Bronchial epithelial cell (primary cell): ENCODE measurements at places on chromosomes 7 and 10. TPM values are rescaled to one million over a fixed set of nuclear protein-coding genes. Genes with fewer than 3 reads are reported as not detected.

GRCh38 chr10:5937016-5937415 lies 40.3 kb downstream of the IL15RA start:
- no peak for DNase-seq

DNA sequence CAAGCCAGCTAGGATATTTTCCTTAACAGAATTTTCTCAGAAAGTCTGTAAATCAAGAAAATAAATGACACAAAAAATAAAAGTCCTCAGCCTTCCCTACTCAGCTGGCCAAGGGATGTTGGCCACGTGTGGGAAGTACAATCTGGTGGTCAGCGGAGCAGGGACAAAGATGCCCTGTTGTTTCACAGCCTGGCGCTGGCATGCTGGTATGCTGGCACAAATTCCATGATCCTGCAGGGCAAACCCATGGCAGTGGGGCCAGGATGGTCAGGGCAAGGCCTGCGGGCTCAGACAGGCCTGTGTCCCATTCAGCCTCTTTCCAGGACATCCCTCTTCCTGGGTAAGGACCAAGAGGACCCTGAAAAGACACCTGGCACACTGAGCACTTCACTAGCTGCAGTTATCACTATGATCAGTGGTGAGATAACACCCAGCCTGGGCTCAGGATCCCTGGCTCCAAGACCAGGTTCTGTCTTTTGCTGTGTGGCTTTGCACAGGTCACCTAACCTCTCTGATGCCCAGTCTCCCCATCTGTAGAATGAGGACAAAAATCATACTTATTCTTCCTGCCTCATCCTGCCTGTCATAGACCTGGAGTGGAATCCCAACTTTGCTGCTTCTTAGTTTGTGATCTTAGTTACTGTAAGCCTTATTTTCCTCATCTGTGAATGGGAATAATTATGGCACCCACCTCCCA lies 10.8 kb upstream of the HSPA12A start:
- DNase-seq: no peak

DNA sequence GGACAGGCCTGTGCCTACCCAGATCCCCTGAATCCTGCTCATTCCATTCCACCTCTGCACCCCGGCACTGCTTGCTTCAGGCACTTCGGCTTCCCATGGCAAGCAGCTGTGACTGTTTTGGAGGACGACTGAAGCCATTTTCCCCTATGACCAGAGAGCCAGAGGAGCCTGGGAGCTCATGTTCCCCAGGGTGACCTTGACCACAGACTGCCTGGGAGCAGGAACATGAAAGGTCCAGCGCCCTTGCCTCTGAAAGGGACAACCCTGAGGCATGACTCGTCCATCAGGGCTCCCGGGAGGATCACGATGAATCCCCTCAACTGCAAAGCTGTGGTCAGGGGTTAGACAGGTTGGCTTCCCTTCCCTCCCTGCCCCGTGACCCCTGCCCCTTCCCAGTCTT lies 16.7 kb upstream of the HMX3 start:
- DNase-seq: no peak

- DNase-seq: no peak
Measured at GRCh38 chr7:157407512-157408257, 70.9 kb downstream of the DNAJB6 start.

DNA sequence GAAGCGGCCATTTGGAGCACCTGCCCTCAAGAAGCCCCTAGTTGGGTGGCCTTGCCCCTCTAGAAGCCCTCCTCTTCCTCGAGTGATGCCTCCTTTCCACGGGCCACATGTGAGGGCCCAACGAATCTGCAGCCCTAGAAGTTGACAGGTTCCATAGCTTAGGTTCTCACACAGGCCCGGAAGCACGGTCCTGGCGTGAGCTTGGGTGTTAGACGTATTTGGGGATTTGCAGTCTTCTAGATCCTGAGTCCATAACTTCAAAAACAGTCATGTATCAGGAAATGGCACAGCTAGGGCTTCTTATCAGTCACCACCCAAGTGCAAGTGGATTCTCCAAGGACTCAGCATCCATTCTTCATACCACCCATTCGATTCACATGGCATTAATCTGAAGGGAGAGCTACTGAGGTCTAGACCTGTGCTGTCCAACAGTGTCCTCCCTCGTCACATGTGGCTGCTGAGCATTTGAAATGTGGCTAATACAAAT lies 477 bp upstream of the FBXW4 start:
- no peak for DNase-seq

GRCh38 chr7:14773729-14774271 lies 128.8 kb downstream of the DGKB start:
- no peak for DNase-seq

GRCh38 chr10:75722609-75723008 lies 291.2 kb downstream of the LRMDA start:
- DNase-seq: peak; percentile 37

- no peak for DNase-seq
Measured at GRCh38 chr10:118812393-118812740, 57.6 kb upstream of the CACUL1 start.

DNA sequence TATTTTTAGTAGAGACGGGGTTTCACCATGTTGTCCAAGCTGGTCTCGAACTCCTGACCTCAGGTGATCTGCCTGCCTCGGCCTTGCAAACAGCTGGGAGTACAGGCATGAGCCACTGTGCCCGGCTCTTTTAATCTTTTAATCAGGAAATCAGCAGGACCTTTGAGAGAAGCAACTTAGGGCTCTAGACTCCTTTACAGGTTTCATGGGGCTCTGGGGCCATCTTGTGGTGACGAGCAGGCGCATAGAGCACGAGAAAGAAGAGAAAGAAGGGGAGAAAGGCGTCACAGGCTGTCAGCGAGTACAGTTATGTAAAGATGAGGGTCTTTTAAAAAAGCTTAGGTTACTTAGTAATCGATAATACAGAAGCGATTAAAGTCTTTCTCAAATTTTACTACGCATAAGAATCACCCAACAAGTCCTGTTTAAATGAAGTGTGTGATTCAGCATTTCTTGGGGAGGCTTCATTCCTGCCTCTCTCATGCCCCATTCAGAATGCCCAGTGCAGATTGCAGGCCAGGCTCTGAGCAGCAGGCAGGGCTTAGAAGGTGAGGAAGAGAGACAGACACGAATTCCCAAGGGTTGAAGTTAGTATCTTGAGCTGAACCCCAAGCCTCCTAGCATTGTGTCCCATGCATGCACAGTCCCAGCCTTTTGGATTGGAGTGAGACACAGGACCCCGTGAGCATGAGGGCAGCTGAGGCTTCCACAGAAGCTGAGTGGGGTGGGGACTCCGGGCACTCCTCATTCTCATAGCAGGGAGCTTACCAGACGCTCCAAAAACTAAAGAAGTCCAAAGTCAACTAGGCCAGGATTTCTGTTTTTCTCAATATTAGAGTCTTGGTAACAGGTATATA lies 23.6 kb upstream of the PFKP start:
- DNase-seq: peak; percentile 63

DNA sequence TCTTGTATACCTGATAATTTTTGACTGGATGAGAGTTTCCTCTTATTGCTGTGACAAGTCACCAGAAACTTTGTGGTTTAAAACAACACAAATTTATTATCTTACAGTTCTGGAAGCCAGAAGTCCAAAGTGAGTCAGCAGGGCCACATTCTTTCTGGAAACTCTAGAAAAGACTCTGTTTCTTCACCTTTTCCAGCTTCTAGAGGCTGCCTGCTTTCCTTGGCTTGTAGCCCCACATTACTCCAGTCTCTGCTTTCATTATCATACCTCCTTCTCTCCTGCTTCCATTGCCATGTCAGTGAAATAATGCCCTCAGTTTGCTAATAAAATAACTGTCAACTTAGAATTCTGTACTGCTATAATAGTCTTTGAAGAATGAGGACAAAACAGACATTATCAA lies 65.3 kb downstream of the VCL start:
- DNase-seq: no peak

DNA sequence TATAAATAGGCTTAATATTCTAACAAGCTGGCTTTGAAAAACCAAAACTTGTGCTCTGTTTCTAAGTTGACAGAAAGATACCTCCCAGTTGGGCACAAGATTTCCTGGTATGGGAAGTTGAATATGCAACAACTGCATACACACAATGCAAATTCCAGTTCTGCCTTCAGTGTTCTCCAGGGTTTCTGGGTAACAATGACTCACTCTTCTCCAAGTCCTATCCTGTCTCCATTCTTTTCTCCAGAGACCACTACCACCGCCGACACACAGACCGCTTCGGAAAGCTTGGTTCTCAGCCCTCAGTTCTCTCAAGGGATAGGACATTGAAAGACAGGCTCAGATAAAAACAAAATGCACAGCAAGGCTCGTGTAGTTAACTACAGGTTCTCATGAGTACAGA lies 12.2 kb downstream of the PDE1C start:
- no peak for DNase-seq

DNA sequence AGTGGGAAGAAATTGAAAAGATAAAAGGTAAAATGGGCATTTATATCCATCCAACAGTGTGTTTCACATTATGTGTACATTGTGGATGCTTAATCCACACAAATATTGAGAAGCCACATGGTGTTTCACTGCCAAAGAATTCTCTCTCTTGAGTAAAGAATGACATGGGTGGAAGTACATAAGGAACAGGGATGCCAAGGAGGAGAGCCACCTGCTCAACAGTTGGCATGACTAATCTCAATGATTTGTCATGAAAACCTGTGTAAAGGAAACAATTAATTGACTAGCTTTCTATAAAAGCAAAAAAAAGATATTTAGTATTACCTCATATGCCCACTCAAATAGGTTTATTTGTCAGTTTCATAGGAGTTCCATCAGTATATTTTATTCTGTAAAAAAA lies 43.1 kb downstream of the MAGI2 start:
- DNase-seq: peak; percentile 68

- no peak for DNase-seq
Measured at GRCh38 chr7:47492716-47493325, 89.1 kb downstream of the TNS3 start.

DNA sequence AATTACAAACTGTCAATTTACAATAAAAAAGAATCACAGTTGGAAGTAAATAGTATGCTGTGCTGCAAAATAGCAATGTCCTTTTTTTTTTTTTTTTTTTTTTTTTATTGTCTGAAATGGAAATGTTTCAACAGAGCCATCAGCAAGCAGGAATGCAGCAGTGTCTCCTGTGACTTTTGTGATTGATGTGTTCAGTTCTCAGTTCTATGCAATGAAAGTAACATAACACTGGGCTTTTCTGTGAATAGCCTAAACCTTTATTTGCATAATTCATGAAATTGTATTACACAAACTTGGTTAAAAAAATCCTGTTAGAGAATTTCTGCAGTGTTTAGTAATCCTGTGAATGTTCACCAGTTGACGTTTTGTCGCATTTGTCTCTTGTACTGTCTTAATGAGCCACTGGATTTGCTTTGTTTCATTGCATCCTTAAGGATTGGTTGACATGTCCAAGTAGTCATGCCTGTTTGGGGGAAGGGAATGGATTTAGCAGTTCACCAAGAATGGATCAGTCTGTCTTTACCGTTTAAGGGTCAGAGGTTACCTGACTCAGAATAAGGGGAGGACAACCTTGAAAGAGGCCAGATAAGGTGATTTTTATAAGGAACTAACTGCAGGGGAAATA lies 192.7 kb downstream of the MLLT10 start:
- peak; percentile 38 for DNase-seq

DNA sequence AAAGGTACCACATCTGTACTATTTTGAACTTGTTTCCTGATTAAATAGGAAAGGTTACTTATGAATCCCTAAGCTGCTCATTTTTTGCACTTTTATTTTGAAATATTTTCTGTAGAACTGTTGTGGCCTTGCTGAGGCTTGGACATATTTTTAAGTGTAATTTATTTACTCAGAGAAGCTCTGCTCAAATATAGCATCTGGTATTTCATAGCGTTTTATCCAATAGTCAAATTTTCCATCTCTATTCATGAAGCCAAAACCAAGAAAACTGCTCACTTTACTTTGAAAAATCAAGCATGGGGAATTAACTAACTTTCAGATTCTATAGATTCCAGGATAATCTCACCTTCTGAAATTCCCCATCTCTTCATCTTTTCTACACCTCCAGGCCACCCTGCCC lies 6.6 kb upstream of the FAM3C start:
- no peak for DNase-seq

DNA sequence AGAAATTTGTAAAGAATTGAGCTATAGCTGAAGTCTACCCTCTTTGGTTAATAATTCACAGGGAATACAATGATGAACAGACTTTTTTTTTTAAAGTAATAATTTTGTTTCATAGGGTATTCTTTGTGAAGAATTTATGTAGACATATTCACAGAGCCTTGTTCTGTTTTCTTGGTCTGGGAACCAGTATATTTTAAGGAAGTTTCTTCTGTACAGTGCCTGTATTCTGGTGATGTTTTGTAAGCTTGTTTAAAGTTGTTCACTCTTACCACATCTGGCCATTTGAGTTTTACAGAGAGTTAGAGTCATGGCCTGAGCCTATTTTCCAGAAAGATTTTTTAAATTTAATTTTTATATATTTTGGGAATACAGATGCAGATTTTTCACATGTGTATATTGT lies 70.3 kb downstream of the CCSER2 start:
- DNase-seq: no peak

GRCh38 chr10:110828525-110828924 lies 43.2 kb upstream of the PDCD4 start:
- DNase-seq: no peak

DNA sequence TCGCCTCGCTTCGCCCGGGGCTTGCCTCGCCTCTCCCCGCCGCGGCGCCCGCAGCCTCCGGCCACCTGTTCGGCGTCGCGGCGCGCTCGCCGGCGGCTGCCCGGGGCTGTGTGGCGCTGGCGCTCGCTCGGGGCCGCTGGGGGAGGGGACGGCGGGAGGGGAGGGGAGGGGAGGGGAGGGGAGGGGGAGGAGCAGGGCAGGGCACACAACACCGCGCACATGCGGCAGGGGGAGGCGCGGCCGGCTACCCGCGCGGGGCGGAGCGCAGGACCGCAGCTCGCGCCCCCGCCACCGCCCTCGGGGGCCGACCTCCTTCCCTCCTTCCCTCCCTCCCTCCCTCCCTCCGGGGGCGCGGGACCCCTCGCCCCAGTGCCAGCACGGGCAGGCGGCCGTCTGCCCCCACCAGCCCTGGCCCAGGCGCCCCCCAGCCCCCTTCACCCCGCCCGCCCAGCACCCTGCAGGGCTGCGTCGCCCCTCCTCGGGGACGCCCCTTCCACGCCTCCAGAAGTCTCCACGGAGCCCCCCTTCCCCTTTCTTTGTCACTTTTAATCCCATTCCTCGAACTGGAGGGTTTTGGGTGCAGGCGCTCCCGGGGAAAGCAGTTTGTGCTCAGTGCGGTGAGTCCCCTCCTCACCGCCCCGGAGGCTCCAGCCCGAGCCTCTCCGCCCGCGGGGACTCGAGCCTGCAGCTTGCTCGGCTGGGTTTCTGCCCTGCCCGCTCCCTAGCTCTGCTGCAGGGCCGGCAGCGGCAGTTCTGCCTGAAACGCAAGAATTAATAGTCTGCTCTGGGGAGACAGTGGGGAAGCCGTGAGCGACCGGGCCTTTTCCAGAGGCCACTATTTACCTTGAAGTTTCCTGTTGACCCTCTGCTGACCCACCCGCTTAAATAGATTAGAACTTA lies at the start of gene PARD3:
TSS of gene PARD3 (minus strand) at position 112 of the 900 bp plus-strand sequence. CDS start 301 bp downstream, outside the sequence.
- peak; percentile 17 for DNase-seq

GRCh38 chr10:132774181-132774901 lies 11.6 kb downstream of the NKX6-2 start:
- DNase-seq: no peak

NUTM2D gene
- total RNA-seq: 2.4 and 6.1 TPM in 2 replicates

TBXAS1 gene
- total RNA-seq: 0.26 and 0.38 TPM in 2 replicates

JCAD gene
- under 0.01 TPM in 1 of 2 replicates, not detected in the other for total RNA-seq

HABP2 gene
- total RNA-seq: not detected in 2 replicates

HGF gene
- total RNA-seq: under 0.01 and 3.7 TPM in 2 replicates

PGAM2 gene
- total RNA-seq: 0.53 and 0.90 TPM in 2 replicates

RARRES2 gene
- 1.1 TPM in 1 of 2 replicates, not detected in the other for total RNA-seq

VWA2 gene
- 1.8 and 3.9 TPM in 2 replicates for total RNA-seq
